ENCODE measurements at places on chromosomes 6 and 20.

DNA sequence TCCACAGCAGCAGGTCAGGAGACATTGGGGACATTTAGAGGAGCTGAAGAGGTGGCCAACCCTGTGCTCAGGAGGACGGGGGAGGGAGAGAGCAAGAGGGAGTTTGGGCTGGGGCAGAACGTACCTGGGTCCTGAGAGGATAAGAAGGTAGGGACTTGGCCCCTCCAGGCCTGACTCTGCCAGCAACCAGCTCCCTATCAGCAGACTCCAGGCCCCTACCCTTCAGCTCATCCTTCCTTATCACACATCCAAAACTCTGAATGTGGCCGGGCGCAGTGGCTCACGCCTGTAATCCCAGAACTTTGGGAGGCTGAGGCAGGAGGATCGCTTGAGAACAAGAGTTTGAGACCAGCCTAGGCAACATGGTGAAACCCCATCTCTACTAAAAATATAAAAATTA lies 5.0 kb downstream of the STMN3 start:
- DNase-seq = no peak

- no peak for DNase-seq
These were observed 10.0 kb upstream of the ANKRD60 start for GRCh38 chr20:58238490-58238889.

- peak; percentile 66 for DNase-seq
These were observed 67.7 kb downstream of the ANKRD6 start for GRCh38 chr6:89500611-89501010.

DNA sequence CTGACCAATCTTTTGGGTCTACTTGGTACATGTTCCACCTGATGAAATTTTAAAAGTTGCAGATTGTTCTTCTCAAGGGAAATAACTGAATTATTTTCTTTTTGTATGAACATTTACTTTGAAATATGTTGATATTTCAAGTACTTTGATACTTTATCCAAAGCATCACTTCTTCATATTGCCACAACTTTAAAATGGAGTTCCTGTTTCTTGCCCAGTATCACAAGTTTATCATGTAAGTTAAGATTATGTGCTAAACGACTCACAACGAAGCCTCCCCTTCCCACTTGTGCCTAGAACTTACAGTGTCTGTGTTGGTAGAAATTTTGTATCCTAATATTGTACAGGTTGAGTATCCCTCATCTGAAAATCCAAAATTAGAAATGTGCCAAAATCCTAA lies 108.4 kb downstream of the ARID1B start:
- no peak for DNase-seq

DNA sequence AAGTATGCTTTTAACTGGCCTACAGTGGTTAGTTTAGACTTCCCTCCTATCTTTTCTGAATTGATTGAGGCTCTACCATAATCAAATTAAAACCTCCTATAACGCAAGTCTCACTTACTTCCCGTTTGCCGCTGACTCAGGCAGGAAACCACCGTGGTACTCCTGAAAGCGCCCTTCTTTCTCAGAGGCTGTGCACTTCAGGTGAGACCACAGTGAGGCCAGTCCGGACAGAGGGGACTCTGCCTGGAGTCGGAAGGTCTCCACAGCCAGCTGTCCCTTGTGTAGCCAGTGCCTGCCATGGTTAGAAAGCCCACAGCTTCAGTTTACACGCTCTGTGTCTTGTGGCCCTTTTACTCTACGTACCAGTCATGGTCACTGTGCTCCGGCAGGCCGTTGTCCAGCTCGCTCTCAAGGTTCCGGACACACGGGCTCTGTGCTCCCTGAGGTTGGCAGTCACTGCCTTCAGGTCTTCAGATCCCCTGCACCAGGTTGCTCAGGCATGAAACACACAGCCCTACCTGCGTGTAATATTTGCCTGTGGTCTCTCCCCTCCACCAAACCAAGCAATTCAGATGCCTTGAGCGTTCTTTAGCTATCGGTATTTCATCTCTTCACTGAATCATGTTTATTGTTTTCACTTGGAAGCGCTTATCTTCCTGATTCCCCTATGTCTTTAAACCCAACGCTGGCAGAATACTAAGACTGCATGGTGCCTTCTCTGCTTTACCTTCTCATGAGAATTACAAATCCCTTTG lies 178.8 kb downstream of the SMOC2 start:
- no peak for DNase-seq

DNA sequence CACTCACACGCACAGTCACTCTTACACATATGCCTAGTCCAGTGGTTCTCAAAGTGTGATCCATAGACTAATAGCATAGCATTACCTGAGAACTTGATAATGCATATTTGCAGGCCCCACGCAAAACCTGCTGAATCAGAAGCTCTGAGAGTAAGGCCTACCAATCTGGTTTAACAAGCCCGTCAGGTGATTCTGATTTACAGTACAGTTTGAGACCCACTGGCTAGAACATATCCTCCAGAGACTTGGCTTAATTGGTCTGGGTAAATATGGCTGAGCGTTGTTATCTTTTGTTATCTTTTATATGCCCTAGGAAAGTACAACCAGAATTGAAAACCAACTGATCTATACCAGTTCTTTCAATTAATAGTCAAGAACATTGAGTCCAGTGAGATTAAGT lies 9.6 kb downstream of the TSPYL4 start:
- DNase-seq = no peak

DNA sequence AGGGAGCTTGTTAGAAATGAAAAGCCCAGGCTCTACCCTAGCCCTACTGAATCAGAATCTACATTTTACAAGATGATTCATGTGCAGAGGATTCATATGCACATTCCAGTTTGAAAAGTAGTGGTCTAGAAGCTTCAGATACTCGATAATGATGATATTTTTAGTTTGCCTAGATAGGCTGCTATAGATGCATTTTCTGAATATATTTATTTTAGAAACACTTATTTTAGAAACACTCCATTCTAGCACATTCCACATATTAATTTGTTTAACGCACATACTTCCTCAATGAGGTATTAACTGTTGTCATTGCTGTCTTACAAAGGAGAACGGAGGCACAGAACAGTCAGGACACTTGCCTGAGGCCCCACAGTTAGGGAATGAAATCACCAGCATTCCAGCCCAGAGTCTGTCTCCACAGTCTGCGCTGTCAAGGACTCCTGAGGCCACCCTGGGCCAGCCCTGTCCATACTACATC lies 64.4 kb downstream of the SNAP25 start:
- peak; percentile 61 for DNase-seq

DNA sequence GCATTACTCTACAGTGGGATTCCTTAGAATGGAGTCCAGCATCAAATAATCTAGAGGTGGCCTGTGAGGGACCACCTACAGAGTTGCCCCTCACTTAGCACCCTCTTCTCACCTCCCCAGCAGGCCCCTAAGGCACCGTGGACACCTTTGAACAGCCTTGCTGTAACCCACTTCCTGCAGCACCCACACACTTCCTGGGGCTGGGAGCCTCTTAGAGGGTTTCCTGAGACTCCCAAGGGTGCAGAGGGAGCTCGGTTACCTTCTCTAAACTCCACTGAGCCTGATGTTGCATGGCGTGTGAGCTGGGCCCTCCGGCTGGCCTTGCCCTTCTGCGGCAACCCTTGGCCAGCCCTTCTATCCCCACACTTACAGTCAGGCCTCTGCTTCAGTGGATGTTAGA lies 7.3 kb upstream of the SIRPG start:
- DNase-seq = no peak

DNA sequence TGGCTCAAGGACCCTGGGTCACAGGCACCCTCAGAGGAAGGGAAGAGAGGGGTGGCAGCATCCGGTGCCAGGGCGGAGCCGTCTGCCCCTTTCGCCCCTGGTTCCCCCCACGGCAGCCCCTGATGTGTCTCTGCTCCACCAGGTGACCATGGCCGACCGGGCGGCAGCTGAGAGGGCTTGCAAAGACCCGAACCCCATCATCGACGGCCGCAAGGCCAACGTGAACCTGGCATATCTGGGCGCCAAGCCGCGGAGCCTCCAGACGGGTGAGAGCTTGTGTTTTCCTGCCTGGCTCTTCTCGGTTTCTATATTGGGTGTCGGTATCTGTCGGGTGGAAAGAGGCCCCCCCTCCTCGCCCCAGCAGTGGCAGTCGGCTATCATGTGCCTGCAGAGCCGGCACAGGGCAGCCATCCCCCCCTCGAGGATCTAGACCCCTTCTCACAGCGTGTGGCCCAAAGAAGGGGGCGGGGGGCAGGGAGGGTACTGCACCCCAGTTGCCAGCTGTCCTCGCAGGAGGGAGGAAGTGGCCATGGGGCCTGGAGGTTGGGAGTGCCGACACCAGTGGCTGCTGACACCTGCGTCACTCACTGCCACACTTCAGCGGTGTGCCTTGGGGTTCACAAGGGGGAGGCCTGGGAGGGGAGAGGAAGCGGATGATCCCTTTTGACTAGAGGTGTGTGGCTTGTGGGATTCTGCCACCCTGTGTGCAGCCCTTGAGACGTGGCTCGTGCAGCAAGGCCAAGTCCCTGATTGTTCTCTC lies 1.5 kb downstream of the RBM38 start:
- DNase-seq = no peak

DNA sequence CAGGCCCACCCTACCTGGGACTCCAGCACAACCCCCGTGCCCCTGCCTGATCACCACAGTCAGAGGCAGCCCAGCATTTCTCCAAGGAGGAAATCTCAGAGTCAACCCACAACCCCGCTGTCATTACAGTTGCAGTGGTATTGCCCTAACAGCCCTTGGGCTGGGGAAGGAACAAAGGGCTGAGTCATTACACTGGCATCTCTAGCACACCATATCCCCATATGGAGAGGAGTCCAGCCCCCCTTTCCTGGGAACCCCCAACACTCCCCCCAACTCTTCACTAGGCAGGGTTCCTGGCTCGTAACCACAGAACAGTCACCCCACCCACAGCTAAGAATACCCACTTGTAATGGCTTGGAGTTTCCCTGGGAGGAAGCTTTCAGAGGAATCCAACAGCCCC lies 149.4 kb upstream of the OGFRL1 start:
- DNase-seq = peak; percentile 18

DNA sequence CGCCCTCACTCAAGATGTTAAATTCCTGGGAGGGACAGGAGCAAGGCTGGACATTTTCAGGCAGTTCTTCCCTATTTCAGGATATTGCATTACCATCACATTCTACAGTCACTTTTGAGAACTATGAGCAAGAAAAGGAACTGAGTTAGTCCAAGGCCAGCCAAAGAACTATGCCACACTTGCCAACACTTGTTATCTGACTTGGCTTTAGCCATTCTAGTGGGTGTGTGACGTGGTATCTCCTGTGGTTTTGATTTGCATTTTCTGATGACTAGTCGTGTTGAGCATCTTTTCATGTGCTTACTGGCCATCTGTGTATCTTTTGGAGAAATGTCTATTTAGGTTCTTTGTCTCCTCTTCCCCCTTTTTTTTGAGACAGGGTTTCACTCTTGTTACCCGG lies 12.0 kb downstream of the XRN2 start:
- no peak for DNase-seq

All from mesendoderm (in vitro differentiated cells).